Psoas muscle (tissue), 8 donors: ENCODE measurements at places on chromosomes 16 and 17. TPM values are rescaled to one million over a fixed set of nuclear protein-coding genes. Genes with fewer than 3 reads are reported as not detected.

- H3K27me3 ChIP-seq, result peaks cover 2% of the 10 kb centered on the region
- H3K4me3 ChIP-seq, result no peak overlapping the region
- H3K4me1 ChIP-seq, result no peaks in the 10 kb centered on the region
Observed at GRCh38 chr17:49086316-49086605, 46.3 kb upstream of the B4GALNT2 start.

DNA sequence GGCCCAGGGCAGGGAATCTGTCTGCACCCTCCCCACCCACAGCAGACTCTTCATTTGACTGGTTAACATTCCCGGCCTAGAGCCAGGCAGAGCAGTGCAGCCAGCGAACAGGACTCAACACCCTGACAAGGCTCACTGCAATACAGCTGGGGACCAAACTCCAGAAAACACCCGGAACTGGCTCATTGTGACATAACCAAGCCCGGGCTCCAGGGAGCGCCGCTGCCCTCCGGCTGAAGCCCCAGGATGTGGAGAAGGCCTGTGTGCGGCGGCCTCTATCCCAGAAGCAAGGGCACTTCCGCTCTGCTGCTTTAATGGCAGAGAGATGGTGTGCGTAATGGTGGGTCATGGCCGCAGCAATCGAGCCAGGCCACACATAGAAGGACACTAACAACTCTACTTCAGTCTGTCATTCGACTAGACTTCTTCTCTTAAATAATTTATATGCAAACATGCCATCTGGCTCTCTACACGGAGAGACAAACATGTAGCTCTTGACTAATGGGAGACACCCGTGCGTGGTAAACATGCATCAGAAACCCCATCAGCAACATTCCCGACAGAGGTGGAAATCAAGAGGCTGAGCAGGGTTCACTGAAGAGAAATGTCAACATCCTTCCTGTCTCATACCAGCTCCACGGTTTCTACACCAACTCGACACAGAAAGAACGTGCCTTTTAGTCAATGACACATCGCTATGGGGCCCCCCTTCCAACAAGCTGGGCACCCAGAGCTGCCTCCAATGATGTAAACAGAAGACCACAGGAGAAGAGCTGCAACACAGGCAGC lies 18.0 kb downstream of the KLHDC4 start:
- H3K36me3 ChIP-seq, result peaks cover 86% of the 10 kb centered on the region
- no peaks in the 10 kb centered on the region for H3K4me1 ChIP-seq
- H3K27me3 ChIP-seq, result no peaks in the 10 kb centered on the region
- no peak for DNase-seq

- H3K27ac ChIP-seq, result peak overlapping the region; percentile 76
- H3K4me3 ChIP-seq, result no peak overlapping the region
- H3K27me3 ChIP-seq, result no peaks in the 10 kb centered on the region
- DNase-seq, result no peak
- H3K4me1 ChIP-seq, result peaks cover 54% of the 10 kb centered on the region
- peaks cover 71% of the 10 kb centered on the region for H3K36me3 ChIP-seq
Observed at GRCh38 chr16:71930013-71930563, 34.8 kb downstream of the IST1 start.

DNA sequence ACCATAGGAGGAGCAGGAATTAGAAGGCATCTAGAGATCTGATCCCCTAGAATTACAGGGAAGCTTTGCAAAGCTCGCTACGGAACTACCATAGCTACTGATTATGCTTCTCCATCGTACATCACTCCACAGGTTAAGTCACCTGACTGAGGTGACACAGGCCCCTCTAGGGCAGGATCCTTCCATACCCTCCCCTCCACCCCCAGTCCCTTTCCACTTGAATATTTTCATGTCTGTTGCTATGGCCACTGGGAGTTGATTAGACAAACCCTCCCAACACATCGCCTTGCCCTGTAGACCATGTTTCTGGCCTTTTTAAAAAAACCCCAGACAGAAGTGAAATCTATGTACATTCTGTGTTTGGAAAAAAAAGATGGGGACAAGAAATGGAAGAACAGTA lies 287.1 kb downstream of the SOX9 start:
- H3K4me1 ChIP-seq, result no peaks in the 10 kb centered on the region
- H3K4me3 ChIP-seq, result no peak overlapping the region
- DNase-seq, result no peak
- no peaks in the 10 kb centered on the region for H3K36me3 ChIP-seq
- no peaks in the 10 kb centered on the region for H3K27me3 ChIP-seq

DNA sequence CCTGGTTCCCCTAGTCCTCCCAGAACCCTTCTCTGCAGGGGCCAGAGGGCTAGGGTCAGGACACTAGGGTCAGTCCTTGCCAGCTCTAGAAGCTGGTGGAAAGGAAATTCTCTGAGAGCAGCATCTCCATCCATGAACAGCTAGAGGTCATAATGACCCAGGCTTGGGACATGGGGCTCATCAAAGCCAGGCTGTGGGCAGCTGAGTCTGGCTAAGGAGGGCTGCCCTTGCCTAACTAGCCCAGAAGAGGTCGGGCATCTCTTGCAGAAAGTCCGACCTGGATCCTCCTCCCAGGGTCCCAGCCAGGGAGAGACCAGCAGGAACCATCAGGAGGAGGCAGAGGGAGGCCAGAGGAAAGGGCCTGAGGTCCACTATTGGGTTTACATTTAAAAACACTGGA lies 4.3 kb downstream of the MPO start:
- no peaks in the 10 kb centered on the region for H3K4me1 ChIP-seq
- no peak for DNase-seq
- H3K4me3 ChIP-seq, result no peak overlapping the region
- no peaks in the 10 kb centered on the region for H3K36me3 ChIP-seq
- peaks cover 3% of the 10 kb centered on the region for H3K27me3 ChIP-seq

- no peak overlapping the region for H3K4me3 ChIP-seq
- H3K36me3 ChIP-seq, result no peaks in the 10 kb centered on the region
- H3K27ac ChIP-seq, result no peak overlapping the region
- no peak for DNase-seq
- no peaks in the 10 kb centered on the region for H3K4me1 ChIP-seq
Observed at GRCh38 chr17:36036235-36036634, 18.5 kb upstream of the CCL23 start.

DNA sequence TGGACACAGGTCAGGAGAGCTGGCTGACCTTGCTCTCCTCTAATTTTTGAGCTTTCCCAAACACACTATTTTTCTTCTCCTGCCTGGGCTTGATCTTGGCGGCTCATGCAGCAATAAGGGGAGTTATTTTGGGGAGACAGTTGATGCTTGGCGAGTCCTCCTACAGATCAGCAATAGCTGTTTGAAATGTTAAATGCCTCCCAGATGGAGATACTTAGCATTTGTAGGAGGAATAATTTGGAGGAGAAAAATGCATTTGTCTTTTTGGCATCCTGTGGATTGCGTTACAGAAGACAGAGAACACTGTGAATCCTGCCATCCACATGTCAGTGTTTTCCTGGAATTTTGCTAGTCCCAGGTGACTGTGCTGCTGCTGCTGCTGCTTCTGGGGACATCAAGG lies 328.0 kb upstream of the XYLT1 start:
- H3K36me3 ChIP-seq, result no peaks in the 10 kb centered on the region
- no peaks in the 10 kb centered on the region for H3K4me1 ChIP-seq
- DNase-seq, result no peak
- H3K4me3 ChIP-seq, result no peak overlapping the region

- H3K4me3 ChIP-seq, result no peak overlapping the region
- H3K4me1 ChIP-seq, result no peaks in the 10 kb centered on the region
- H3K36me3 ChIP-seq, result no peaks in the 10 kb centered on the region
- DNase-seq, result no peak
Observed at GRCh38 chr16:81595629-81596292, 151.2 kb downstream of the CMIP start.

DNA sequence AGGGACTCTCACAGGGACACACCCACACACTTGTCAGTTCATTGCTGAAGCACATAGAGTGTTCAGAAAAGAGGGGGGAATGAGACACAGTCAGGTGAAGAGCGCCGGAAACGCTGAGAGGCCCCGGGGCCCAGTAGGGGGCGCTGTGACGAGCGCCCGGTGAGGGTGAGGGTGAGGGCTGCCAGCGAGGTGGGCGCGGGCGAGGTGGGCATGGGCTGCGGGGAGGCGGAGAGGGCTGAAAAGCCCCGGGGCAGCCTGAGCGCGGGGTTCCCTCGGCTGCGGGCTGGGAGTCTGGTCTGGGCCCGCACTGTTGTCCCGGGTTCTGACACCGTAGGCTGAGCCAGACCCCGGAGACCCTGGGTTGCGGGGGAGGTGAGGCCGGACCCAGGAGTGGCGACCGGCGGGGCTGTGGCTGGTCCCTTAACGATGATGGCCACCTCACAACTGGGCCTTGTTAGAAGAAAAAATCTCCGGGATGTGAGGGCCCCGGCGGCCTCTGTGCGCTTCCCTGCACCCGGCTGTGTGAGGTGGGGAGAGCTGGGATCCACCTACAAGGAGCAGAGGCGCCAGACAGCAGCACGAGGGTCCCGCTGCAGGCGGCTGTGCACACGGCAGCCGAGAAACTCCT lies 91.4 kb downstream of the C16orf78 start:
- DNase-seq, result peak; percentile 45
- H3K4me1 ChIP-seq, result no peaks in the 10 kb centered on the region
- H3K27ac ChIP-seq, result no peak overlapping the region
- no peaks in the 10 kb centered on the region for H3K27me3 ChIP-seq
- H3K4me3 ChIP-seq, result no peak overlapping the region
- H3K36me3 ChIP-seq, result no peaks in the 10 kb centered on the region

GRCh38 chr16:27462200-27462845 lies 60.3 kb downstream of the IL21R start:
- peaks cover 9% of the 10 kb centered on the region for H3K36me3 ChIP-seq
- no peaks in the 10 kb centered on the region for H3K27me3 ChIP-seq
- DNase-seq, result no peak
- H3K27ac ChIP-seq, result peak overlapping the region; percentile 78
- H3K4me3 ChIP-seq, result no peak overlapping the region

DNA sequence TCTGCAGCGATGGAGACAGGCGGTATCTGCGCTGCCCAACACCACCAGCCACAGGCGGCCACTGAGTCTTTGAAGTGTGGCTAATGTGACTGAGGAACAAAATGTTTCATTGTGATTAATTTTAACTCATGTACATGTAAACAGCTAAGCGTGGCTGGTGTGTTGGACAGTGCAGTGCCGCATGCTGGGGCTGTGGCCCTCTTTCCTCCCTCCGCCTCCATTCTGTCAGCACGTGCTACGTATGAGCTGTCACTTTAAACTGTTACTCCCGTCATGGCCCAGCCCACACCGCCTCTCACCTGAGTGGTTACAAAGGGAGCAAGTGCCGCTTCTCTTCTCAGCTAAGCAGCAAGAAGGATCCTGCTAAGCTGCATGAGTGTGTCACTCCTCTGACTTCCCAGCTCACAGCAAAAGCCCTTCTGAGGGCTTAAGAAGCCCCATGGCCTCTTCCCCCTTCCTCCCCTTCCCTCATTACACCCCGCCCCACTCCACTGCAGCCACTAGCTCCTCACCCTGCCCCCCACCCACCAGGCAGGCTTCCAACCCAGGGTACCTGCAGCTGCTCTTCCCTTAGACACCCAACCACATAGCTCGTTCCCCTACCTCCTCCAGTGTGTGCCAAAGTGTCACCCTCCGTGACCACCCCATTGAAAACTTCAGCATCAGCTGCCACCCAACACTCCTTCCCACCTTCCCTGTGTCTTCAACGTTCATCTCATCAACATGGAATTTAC lies 15.0 kb downstream of the HASPIN start:
- no peaks in the 10 kb centered on the region for H3K36me3 ChIP-seq
- DNase-seq, result no peak
- H3K4me1 ChIP-seq, result peaks cover 5% of the 10 kb centered on the region

The ABHD15 gene
- 2.8 TPM for total RNA-seq

The CDH1 gene
- total RNA-seq, result 0.24 TPM

The ADAMTS18 gene
- not detected for total RNA-seq
